ENCODE measurements at places on chromosomes 11 and 22. TPM values are rescaled to one million over a fixed set of nuclear protein-coding genes. Genes with fewer than 3 reads are reported as not detected.

GRCh38 chr11:78037056-78037455 lies 14.0 kb upstream of the KCTD14 start:
- DNase-seq, result no peak

GRCh38 chr11:72702577-72703241 lies 28.5 kb upstream of the PDE2A start:
- DNase-seq, result no peak

DNA sequence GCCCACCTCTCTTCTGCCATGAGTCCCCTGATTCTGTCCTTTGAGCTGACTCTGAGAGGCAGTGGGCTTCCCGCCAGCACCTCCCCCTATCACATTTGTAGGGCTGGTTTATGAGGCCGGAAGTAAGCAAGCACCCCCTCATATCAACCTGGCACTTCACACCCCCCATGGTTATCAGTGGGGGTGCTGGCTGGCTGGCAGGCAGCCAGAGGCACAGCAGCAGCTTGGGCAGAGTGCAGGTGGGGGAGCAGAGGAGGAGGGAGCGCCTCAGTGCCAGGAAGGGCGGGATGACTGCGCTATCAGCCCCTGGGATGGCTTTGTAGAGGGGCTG lies 22.9 kb upstream of the CHRM4 start:
- DNase-seq, result no peak

DNA sequence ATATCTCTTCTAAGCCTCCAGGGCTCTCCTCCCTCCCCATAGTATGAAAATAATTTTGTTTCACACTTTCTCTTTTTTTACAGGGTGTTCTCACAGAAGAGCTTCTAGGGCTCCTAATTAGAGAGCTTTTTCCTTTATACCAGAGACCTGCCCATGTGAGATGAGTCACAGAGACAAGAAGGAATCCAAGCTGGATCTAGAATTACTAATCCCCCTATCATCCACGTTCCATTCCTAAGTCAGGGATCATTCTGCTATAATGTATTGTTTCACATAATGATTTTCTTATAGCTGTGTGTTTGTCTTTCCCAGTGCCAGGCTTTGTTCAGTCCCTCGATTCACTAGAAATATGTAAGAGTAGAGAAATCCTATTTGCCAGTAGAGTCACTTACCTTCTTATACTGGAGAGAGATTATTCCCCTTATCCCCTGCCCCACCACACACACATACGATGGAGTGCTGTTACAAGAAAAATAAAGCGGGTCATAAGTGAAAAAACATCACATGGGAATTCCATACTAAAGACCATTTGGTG lies 778.3 kb upstream of the LRRC4C start:
- DNase-seq, result no peak

DNA sequence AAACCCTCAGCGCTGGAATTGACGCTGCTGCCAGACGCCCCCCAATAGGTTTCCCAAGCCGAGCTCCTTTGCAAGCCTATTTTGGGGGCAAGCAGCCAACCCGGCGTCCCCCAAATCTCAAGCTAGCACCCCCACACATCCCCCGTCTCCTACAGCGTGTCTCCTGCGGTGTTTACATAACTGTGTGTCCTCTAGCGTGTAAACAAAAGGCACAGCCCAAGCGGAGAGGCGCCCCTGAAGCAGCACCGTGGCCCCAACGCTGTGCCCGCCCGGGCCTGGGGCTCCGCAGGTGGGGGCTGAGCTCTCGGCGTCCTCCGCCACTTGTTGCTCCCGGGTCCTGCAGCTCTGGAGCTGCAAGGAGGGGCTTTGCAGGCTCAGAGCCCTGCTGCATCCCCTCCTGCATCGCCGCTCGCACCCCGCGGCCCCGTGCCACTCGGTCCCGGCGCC lies 1.6 kb downstream of the CADM1 start:
- DNase-seq, result peak; percentile 29

DNA sequence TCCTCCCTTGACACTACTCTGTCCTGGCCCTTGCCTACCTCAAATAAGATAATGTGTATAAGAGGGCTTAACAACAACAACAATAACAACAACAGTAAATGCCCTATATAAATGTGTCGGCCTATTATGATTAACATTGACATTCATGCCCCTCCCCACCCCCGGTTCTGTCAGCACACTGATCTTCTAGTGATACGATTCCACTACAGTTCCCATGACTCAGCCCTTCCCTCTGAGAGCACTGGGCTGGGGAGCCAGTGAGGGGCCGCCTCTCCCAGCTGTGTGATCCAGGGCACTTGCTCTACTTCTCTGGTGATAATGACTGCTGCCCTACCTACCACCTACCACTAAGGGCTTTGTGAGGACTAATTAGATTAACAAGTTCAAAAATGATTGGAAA lies 92.2 kb upstream of the PHOX2A start:
- no peak for DNase-seq

GRCh38 chr11:2816941-2817421 lies 68.6 kb downstream of the CDKN1C start:
- DNase-seq, result peak; percentile 95

GRCh38 chr11:104435494-104435893 lies 271.5 kb upstream of the PDGFD start:
- DNase-seq, result no peak

- no peak for DNase-seq
Measured at GRCh38 chr11:82792822-82793569, 59.3 kb upstream of the FAM181B start.

- DNase-seq, result no peak
Measured at GRCh38 chr11:75479597-75480145, 46.1 kb downstream of the GDPD5 start.

GRCh38 chr11:5096011-5096410 lies 26.6 kb downstream of the OR52E1 start:
- DNase-seq, result no peak

GRCh38 chr11:128398517-128399250 lies 188.7 kb downstream of the ETS1 start:
- DNase-seq, result no peak

- no peak for DNase-seq
Measured at GRCh38 chr22:45155050-45155840, 8.5 kb upstream of the NUP50 start.

GRCh38 chr11:6472934-6473333 lies 807 bp downstream of the TRIM3 start:
- DNase-seq, result no peak

DNA sequence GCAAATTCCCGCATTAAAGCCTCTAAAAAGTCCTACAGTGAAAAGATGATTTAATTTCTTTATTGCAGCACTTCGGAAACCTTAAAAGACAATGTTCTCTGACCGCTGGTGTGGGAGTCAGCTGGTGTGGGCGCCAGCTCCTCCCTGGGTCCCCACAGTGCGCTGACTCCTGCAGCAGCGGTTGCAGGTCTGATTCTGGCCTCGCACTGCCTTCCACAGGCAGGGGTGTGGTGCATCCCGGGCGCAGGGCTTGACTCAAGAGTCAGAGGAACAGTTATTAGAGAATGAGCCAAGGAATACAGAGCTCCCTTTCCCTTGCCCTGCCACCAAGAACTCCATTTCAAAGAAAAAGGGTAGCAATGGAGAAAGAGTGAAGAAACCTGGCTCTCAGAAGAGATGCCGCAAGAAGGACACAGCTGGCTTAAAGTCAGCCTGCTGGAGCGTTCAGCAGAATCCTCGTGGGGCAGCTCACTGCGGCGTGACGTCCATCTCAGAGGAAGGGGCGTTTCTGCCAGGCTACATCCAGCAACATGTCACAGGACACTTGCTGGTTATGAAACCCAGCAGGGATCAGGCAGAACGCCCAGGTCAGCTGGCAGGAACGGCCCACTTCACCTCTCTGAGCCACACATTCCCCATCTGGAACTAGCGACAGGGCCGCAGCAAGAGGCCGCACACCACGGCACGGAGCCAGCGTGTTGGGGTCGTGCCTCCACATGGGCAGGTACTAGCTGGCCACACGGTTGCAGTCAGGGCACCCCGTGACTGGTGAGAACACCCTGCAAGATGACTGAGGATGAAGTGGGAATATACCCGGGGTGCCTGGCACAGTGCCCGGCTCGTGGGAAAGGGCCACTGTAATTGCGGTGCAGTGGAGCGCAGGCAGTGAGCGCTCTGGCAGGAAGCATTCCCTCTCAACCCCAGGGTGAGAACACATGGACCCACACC lies 18.1 kb upstream of the EFCAB6 start:
- DNase-seq, result peak; percentile 95

DNA sequence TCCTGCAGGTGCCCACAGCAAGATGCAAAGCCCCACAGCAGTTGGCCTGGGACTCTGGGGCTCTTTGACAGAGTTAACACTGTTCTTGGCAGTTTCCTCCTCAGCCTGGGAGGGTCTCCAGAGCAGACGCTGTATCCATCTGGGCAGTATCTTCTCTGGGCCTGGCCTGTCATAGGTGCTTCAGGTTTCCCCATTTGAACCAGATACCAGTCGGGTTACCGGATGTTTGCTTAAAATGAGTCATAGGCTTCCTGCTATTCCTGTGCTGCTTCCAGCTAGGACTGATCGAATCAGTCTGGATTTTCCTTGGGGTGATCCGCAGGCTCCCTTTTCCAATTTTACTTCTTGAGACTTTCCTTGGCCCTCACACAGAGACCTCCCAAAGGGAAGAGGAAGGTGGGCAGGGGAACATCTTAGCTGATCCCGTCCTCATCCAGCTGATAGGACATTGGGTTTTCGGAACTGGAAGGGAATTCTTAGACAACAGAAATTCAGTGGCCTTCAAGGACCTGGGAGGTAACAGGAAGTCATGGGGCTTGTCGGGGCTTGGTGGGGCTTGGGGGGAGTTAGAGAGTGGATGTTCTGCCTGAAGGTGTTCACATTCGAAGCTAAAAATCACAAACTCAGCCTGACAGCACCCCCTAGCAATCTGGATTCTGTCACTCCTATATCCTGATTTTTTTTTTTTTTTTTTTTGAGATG lies 2.4 kb upstream of the RANGAP1 start:
- DNase-seq, result peak; percentile 93

- no peak for DNase-seq
Measured at GRCh38 chr11:127790592-127790991, 790.0 kb upstream of the KIRREL3 start.

DNA sequence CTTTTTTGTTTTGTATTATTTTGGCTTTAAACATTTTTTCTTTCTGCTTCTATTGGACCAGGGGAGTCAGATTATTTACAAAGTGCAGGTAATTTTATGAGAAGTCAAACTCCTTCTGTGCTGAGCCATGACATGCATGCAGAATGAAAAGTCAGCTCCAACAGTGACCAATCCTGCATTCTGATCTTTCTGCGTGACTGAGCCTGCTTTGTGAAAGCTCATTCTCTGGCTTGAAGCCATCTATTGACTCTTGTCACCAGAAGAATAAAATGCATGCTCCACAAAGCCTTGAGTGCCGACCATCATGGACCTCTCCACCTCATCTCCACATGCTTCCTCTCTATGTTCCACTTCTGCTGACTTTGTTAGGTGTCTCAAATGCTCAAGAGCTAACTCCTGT lies 50.2 kb downstream of the MIAT start:
- no peak for DNase-seq

- DNase-seq, result no peak
Measured at GRCh38 chr22:35327690-35328471, 28.2 kb downstream of the TOM1 start.

GRCh38 chr11:96396637-96397036 lies 6.8 kb downstream of the JRKL start:
- no peak for DNase-seq

- peak; percentile 36 for DNase-seq
Measured at GRCh38 chr11:62705413-62705812, 1.8 kb downstream of the BSCL2 start.

DNA sequence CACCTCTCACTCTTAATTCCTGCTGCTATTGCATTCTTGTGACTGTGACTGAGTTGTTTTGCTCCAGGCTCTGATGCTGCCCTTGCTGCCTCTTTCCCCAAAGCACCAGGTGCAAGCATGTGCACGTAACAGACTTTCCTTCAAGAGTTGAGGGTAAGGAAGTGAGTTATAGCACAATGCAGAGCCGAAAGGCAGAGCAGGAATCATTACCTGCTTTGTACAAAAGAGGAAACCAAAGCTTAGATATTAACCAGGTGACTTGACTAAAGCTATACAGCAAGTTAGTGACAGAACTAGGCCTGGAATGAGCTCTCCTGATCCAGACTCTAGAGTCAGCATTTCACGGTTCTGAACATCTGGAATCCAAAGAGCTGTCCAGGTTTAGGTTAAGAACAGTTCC lies 33.6 kb downstream of the NEU3 start:
- DNase-seq, result no peak

DNA sequence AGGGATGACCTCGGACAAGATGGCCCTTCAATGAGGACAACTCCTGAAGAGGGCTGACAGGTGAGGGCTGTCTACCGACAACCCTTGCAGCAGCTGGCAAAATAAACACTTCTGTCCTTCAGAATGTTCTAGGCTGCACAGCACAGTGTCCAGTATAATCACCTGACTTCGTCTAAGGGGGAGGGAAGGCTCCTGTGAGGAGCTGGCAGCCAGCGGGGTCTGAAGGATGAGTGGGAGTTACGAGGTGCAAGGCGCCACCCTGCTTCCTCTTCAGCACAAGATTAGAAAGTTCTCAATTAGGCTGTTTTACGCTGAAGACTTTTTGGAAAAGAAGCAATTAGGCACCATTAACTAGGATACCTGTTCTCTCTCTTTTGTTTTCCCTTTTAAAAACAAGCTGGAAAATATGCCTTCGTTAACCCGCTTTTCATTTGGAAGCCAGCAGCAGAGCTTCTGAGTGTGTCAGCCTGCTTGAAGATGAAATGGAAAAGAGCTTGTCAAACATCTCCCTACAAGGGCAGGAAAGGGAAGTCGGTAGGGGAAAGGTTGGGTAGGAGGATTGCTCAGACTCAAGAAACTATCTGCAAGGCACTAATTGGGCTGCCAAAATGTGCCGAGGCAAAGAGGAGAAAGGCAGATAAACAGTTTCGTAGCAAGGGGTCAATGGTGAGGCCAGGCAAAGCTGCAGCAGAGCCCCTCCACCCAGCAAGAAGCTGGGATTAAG lies 592.2 kb upstream of the CADM1 start:
- DNase-seq, result no peak

DNA sequence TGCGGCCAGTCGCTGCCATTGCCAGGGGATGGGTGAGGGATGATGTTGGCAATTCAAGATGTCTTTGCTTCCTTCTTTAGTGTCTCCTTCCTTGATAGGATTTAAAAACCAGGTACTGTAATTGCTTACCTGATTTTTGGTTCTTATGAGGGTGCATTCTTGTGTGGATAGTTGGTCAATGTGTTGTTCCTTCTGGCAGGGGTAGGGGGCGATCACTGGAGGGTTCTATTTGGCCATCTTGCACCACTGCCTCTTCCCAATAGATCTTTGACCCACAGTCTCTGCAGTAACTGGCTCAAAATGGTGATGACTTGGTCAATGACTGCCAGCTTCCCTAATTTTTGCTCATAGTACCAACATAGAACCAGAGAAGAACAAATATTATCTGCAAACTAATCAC lies 680.1 kb downstream of the DLG2 start:
- no peak for DNase-seq

GRCh38 chr11:108790501-108791299 lies 125.8 kb downstream of the DDX10 start:
- DNase-seq, result no peak

- DNase-seq, result no peak
Measured at GRCh38 chr11:121524233-121524631, 71.5 kb upstream of the SORL1-AS1 start.

GRCh38 chr11:17640493-17641164 lies 78.7 kb upstream of the MYOD1 start:
- no peak for DNase-seq

Gene C11orf97
- not detected for total RNA-seq

Gene ZC3H12C
- total RNA-seq, result 9.1 TPM

Gene CDCA5
- total RNA-seq, result 3.3 TPM

Gene C11orf16
- not detected for total RNA-seq

Gene APOA5
- total RNA-seq, result not detected

Gene DDI1
- total RNA-seq, result not detected

Measured in osteoblast (primary cell).